ENCODE measurements at places on chromosomes 5 and 9.

GRCh38 chr5:139875957-139876356, 80.3 kb downstream of the PSD2 start:
- H3K27ac ChIP-seq, result no peak overlapping the region
- no peaks in the 10 kb centered on the region for H3K27me3 ChIP-seq
- H3K4me3 ChIP-seq, result no peak overlapping the region
- no peaks in the 10 kb centered on the region for H3K36me3 ChIP-seq

GRCh38 chr9:124840300-124840833, 12.9 kb upstream of the WDR38 start:
- H3K27me3 ChIP-seq, result no peaks in the 10 kb centered on the region
- no peaks in the 10 kb centered on the region for H3K36me3 ChIP-seq
- DNase-seq, result no peak
- H3K4me1 ChIP-seq, result peaks cover 7% of the 10 kb centered on the region

- H3K4me3 ChIP-seq, result no peak within 1 kb of the TSS
- H3K27ac ChIP-seq, result no peak within 1 kb of the TSS
- no peaks in the 10 kb centered on the region for H3K27me3 ChIP-seq
- no peaks in the 10 kb centered on the region for H3K4me1 ChIP-seq
- no peaks in the 10 kb centered on the region for H3K36me3 ChIP-seq
Measured at GRCh38 chr5:138138949-138139780, at the start of gene NME5. NME5 (minus strand) TSS chr5:138139428; CDS start chr5:138138780, 648 bp downstream.

GRCh38 chr9:892123-892522, 50.6 kb downstream of the DMRT1 start:
- H3K27ac ChIP-seq, result no peak overlapping the region
- H3K27me3 ChIP-seq, result no peaks in the 10 kb centered on the region
- no peak for DNase-seq
- H3K4me3 ChIP-seq, result no peak overlapping the region
- no peaks in the 10 kb centered on the region for H3K36me3 ChIP-seq

DNA sequence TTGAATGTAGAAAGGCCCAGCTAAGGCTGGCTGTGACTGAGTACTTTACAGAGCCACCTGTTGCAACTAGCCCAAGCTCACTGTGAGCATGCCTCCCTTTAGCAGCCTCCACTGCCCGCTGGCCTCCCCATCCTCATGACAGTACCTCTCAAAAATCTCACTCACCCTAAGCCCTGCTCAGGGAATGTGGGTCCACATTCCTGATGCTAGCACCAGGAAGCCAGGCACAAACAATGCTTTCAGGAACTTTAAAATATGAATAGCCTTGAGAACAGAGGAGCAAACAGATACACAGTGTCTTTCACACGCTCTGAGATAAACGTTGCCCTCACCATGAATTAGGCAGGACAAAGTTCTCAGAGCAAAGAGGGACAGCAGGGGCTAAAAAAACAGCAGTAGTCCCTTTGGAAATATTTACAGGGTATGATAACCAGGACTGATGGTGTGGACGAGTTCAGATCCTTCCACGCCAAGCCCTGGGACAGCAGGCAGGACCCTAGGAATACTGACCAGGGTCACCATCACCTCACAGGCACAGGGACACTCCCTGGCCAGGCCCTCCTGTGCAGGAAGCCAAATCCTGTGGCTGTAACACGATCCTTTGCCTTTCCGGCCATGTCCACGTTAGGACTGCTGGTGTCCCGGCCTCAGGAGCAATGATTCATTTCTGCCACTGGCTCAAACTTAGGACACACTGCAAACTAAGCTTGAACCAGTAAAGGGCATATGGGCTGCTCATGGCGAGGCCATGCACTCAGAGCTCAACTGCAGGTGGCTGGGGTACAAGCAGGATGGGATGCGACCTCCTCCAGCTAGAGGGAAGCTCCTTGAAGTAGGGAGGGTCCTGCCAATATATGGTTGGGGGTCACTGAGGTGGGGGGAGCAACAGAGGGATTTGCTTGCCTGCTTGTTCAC, 9.6 kb downstream of the ACSL6 start:
- H3K36me3 ChIP-seq, result no peaks in the 10 kb centered on the region
- DNase-seq, result no peak
- no peaks in the 10 kb centered on the region for H3K27me3 ChIP-seq
- no peaks in the 10 kb centered on the region for H3K4me1 ChIP-seq
- no peak overlapping the region for H3K27ac ChIP-seq
- H3K4me3 ChIP-seq, result no peak overlapping the region

DNA sequence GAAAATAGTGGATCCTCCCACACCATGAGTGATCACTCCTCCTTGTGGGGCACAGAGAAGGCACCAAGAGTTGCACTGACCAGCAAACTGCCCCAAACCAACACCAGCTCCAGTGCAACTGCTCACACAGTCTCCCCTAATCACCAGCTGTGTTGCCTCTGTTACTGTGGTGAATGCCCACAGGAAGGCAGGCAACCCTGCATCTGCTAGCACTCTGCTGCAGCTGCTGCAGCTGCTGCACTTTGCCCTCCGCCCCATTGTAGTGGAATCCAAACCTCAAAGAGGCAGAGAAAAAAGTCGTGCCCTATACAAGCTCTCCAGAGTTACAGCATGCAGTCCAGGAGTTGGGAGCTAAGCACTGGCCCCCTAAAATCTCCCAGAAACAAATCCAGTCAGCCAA, 339.6 kb downstream of the TRIM36 start:
- H3K36me3 ChIP-seq, result no peaks in the 10 kb centered on the region
- no peak overlapping the region for H3K27ac ChIP-seq
- H3K4me3 ChIP-seq, result no peak overlapping the region
- no peaks in the 10 kb centered on the region for H3K27me3 ChIP-seq

- DNase-seq, result no peak
- H3K27me3 ChIP-seq, result no peaks in the 10 kb centered on the region
- peaks cover 4% of the 10 kb centered on the region for H3K4me1 ChIP-seq
- peak overlapping the region; percentile 23 for H3K27ac ChIP-seq
- no peaks in the 10 kb centered on the region for H3K36me3 ChIP-seq
Measured at GRCh38 chr9:69760278-69760610, 433 bp upstream of the PTAR1 start.
